ENCODE measurements at places on chromosomes 12 and 14.
A peak's percentile ranks its signal among the peaks of the same experiment; 100 is the strongest.

- no peak for DNase-seq
These were observed 38.5 kb upstream of the SFSWAP start for GRCh38 chr12:131672311-131672940.

GRCh38 chr14:72613231-72613974, 280.5 kb downstream of the DPF3 start:
- no peak for DNase-seq

DNA sequence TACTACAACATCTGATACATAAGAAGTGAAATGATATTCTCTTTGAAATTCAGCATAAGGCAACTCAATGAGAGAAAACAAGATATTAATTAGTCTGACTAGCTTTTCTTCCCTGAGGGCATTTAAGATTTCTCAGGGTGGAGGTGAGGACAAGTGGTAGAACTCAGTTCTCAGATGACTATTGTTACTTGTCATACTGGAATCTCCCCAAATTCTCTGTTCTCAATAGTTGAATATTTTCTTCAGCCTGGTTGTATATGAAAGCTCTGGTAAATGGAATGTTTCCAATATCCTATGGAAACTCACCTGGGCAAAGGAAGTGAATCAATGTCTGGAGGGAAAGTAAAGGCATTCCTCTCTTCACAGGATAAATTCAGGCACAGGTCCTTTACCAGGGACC, 18.2 kb upstream of the ITGA5 start:
- no peak for DNase-seq

- no peak for DNase-seq
These were observed 45.5 kb upstream of the SEL1L start for GRCh38 chr14:81579115-81579514.

GRCh38 chr14:31268216-31268615, 60.6 kb upstream of the HECTD1 start:
- no peak for DNase-seq

GRCh38 chr14:75134644-75135043, 7.8 kb upstream of the NEK9 start:
- DNase-seq = no peak

DNA sequence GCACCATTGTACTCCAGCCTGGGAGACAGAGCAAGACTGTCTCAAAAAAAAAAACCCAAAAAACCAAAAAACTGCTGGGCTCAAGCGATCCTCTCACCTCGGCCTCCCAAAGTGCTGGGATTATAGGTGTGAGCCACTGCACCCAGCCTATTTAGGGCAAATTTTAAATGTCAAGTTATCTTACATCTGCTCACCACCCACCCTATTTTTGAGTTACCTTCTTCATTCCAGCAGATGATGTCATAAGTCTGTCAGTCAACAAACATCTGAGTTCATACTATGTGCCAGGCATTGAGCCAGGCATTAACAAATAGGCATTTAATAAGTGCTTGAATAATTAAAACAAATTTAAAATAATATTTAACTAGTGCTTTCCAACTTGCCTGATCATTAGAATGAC, 21.5 kb downstream of the BATF start:
- no peak for DNase-seq

GRCh38 chr14:103257211-103257962, 76.7 kb upstream of the EIF5 start:
- no peak for DNase-seq

DNA sequence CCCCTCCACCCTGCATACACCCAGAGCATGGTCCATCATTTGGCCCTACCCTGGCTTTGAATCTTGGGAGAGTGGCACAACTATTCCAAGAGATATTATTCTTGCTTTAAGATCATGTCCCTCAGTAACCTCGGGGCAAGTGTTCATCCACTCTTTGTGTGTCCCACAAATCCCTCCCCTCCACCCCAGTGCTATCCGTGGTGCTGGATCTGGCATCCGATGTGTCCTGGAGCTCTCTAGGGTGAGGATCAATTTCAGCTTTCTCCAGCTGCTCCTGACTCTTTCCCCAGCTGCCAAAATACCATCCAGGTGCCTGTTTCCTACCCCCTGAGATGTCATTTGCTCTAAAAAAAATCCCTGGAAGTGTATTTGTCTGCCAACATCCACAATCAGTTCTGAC, 64.8 kb upstream of the CMKLR1 start:
- DNase-seq = no peak

DNA sequence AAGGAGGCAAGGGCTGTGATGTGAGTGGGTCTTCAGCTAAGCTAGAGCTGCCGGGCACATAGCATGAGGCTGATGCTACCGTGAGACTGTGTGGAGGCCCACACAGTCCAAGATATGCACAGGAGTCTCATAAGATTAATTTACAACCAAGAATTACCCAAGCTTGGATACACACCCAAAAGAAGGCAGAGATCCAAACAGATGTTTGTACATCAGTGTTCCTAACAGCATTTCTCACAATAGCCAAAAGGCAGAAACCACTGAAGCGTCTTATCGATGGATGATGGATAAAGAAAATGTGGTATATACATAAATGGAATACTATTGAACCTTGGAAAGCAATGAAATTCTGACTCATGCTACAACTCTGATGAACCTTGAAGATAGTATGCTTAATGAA, 40.8 kb upstream of the RIC8B start:
- no peak for DNase-seq

- DNase-seq = no peak
These were observed 80.6 kb upstream of the TMEM233 start for GRCh38 chr12:119512772-119513497.

DNA sequence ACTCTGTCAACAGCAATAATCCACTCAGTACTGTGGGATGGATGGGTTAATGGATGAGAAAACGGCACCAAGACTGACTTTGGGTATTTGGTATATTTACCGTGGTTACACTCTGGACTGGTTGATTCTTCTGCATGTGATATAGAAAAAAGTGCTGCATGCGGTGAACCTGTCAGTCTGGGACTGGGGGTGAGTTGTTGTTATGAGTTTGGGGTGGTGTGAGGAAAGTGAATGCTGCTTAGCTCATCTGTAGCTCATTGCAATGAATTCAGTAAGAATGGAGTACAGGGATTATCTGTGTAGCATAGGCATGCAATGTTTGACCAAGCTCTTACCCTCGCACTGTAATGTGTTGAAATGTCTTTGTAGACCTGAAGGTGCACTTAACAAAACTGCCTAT, 6.0 kb downstream of the KCNA1 start:
- no peak for DNase-seq

GRCh38 chr12:131613678-131614077, 97.2 kb upstream of the SFSWAP start:
- no peak for DNase-seq

DNA sequence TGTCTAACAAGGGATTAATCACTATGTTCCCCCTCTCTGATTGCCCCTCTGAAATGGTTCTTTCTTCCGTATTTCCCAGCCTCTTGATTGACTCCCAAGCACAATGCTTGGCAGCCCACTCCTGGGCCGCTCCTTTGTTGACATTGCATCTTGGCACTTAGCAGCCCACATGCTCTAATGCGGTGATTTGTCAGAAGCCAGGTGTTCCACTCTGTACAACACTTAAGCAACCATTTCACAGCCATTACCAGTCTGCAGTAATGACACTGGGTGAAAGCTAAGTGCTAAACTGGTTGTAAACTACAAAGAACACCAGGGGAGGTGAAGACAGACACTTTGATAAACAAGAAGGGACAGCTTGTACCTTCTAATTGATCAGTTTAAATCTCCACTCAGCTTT, 353.5 kb downstream of the TMEM132D start:
- DNase-seq = no peak

DNA sequence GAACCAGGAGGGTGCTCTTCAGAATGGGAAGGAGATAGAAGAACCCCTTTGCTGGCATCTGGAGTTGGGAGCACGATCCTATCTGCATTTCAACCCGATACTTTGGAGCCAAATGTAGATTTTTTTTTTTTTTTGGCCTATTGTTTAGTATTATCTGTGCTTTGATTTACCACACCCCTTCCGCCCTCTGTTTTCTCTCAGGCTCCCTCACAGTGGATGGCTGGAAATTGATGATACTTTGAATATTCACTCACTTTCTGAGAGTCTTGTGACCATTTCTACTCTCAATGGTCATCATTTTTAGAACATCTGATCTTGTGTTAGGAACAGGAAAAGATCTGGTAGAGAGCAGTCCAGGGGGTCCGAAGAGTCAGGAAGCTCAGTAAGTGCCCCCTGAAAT, 9.0 kb downstream of the TSPAN9 start:
- no peak for DNase-seq

DNA sequence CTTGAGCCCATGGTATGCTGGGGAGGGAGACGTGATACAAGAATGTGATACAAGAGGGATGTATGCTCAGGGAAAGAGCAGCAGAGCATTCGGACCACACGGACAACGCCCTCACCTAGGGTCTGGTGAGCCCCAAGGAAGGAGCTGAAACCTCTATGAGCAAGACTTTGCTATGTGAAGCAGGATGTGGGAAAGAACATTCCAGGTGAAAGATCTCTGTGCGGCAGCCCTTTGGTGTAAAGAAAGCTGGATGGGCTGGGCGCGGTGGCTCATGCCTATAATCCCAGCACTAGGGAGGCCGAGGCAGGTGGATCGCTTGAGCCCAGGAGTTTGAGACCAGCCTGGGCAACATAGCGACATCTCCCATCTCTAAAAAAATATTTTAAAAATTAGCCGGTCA, 16.9 kb upstream of the FICD start:
- DNase-seq = no peak

DNA sequence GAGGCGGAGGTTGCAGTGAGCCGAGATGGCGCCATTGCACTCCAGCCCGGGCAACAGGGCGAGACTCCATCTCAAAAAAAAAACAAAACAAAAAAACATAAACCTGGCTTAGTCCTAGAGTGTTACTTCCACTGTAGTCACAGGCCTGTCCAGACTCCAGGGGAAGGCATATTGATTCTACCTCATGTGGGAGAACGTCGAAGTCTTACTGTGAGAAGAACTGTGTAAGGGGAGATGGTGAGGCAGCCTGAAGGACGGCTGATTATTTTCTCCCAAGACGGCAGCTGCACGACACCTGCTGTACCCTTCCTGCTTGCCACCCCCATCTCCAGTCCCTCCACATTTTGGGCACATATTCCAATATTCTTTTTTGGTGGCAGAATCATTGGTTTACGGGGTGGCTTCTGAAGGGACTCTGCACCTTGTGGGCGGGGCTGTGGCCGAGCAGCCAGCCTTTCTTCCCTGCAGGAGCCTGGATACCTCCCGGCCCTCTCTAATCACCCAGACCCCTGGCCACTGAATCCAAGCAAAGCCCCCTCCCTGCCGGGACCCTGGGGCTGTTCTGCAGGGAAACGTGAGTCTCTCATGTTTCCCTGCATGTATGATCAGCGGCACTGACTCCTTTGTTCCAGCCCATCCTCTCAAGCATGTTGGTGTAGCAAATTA, 12.2 kb upstream of the KLC1 start:
- no peak for DNase-seq

- peak; percentile 48 for DNase-seq
These were observed 51.4 kb downstream of the VCPKMT start for GRCh38 chr14:50064993-50065392.

DNA sequence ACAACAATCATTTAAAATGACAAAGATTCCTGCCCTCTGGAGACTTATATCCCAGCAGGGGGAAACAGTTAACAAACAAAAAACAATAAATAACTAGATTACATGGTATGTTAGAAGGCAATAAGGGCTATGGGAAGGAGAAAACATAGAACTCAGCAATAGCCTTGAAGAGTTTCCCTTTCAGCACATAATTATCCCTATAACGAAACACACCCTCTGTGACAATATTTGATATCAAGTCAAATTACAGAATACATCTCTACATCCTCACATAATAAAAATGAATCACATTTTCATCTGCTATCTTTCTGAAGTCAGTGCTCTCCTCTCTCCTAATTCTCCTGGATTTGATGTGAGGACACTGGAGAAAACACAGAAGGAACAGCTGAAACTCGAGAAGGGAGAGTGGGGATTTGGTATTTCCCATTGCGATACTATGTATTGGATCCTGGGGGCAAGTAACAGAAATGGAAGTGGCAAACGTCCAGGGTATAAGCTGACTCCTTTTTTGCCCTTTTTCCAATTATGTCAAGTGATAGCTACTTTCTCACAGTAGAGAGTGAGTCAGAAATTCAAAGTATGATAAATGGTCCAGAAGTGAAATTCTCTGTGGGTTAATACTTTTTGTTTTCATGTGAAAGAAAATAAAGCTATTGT, 9.7 kb upstream of the PTGER2 start:
- no peak for DNase-seq

DNA sequence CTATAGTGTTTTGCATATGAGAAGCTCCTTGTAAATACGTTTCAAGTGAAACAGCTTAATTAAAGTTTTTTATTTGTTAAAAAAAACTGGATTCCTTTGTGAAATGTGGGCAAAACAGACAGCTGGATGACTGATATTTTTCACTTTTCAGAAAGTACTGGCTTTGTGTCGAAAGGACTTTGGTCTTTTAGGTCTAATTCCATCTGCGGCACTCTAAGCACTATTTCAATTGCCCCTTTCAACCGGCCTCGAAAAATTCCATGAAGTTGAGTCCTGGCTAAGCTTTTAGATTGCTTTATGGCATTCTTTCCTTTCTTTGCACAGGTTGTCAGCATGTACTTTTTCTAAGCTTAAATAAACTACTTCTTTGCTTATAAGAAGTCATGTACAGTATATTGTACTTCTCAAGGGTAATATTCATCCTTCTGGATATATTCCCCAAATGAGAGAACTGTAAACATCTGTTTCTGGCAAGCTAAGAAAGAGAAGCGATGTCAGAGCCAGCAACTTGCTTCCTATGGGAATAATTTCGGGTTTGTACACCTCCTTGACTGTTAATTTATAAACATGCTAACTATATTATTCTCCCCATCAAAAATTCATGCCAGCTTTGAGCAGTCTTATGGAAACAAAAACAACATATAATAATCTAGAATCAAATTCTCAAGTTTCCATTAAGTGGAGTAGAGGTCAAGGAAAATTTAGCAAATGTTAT, 611.3 kb downstream of the ETNK1 start:
- no peak for DNase-seq

DNA sequence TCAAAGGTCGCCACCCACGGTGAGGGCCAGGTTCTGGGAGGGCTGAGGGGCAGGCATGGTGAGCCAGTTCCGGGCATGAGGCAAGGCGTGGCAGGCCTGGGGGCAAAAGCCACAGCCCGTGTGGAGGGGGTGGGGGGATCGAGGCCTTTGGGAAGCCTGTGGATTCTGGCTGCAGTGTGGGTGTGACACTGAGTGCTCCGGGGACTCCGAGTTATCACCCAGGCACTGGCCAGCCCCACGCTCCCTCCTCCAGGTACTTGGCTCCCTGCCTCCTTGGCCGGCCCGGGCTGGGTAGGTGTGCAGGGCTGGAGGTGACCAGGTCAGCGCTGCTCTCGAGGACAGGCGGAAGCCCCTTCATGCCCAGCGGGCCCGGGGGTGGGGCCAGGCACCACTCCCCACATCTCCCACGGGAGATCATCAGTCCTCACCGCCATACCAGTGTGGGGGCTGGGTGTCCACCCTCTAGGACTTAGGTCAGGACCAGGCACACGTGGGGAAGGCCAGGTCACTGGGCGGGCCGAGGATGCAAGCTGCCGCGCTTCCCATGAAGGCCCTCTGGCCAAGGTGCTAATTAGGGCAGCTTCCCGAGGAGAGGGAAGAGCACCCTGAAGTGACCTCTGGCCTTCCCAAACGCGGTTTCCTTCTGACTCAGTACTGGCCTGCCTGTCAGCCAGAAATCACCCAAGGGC, 34.1 kb upstream of the TDRD9 start:
- no peak for DNase-seq

GRCh38 chr12:110002676-110003515, 3.7 kb downstream of the ANKRD13A start:
- no peak for DNase-seq
